Smooth muscle cell of trachea (primary cell): ENCODE measurements at places on chromosomes 13 and 19. TPM values are rescaled to one million over a fixed set of nuclear protein-coding genes. Genes with fewer than 3 reads are reported as not detected.

C19orf81 gene
- not detected in 2 replicates for total RNA-seq

FBN3 gene
- not detected in 2 replicates for total RNA-seq

KCNRG gene
- total RNA-seq = 2.6 and 5.6 TPM in 2 replicates

C19orf67 gene
- 0.17 TPM in 1 of 2 replicates, not detected in the other for total RNA-seq

ZNF93 gene
- total RNA-seq = 2.2 and 5.1 TPM in 2 replicates

PLPPR3 gene
- total RNA-seq = 0.15 and 2.5 TPM in 2 replicates

ZSCAN5B gene
- 0.17 TPM in 1 of 2 replicates, not detected in the other for total RNA-seq

SYT5 gene
- 0.15 and 0.17 TPM in 2 replicates for total RNA-seq

MBD3L3 gene
- total RNA-seq = not detected in 2 replicates

ATP4B gene
- total RNA-seq = 0.17 TPM in 1 of 2 replicates, not detected in the other

PPM1N gene
- total RNA-seq = 3.3 and 4.1 TPM in 2 replicates

ZNF417 gene
- 23.4 and 25.1 TPM in 2 replicates for total RNA-seq

YJEFN3 gene
- 0.33 and 1.0 TPM in 2 replicates for total RNA-seq

KLK6 gene
- not detected in 2 replicates for total RNA-seq

RCBTB2 gene
- total RNA-seq = 9.5 and 11.1 TPM in 2 replicates

RRAS gene
- total RNA-seq = 46.0 and 96.3 TPM in 2 replicates

ZNF492 gene
- 0.17 and 0.87 TPM in 2 replicates for total RNA-seq
